NB4 (cell line): ENCODE measurements at places on chromosomes 11 and 22.

DNA sequence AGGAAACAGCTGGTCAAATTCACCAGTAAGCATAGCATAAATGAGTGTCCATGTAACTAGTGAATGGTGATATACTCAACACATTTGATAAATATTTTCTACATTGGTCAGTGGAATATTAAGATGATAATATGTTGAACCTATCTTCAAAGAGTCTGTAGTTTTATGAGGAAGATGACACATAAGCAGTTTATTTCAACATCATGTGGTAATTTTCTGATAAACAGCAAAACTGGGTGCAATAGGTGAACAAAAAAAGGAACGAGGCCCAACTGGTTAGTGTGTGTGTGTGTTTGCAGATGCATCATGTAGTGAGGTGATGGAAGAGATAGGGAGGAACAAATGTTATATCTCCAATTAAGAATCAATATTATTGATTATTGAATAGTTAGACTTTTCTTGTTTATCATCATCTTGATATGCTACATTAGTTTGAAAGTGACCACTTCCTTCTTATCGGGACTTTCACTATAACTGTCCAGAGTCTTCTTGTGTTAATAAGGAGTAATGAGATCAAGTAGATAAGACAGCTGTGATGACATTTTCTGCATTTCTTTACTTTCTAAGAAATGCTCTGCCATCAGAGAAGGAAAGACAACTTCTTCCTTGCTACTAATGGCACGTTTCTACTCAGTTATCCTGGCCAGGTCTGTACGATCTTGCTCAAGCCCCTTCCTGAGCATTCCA, 270.7 kb downstream of the ETS1 start:
- DNase-seq, result peak; percentile 69

DNA sequence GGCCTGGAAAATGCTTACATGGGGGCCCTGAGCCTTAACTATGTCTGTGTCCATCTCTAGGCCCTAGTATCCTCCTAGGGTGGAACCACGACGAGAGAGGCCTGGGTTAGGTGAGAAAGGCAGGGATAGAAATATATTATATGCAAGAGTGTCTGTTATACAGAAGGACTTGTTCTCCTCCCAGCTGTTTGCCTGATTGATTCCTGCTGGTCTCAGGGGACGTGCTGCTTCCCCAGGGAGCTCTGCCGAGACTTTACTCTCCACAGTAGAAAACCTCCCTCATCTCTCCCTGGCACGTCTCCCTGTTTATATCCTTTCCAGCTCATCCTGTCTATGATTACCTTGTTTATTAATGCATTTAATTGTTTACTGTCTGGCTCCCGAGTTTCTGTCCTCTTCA, 132.6 kb downstream of the MIAT start:
- no peak for DNase-seq

- DNase-seq, result no peak
These were observed 140.2 kb downstream of the SNX19 start for GRCh38 chr11:130776061-130776419.

DNA sequence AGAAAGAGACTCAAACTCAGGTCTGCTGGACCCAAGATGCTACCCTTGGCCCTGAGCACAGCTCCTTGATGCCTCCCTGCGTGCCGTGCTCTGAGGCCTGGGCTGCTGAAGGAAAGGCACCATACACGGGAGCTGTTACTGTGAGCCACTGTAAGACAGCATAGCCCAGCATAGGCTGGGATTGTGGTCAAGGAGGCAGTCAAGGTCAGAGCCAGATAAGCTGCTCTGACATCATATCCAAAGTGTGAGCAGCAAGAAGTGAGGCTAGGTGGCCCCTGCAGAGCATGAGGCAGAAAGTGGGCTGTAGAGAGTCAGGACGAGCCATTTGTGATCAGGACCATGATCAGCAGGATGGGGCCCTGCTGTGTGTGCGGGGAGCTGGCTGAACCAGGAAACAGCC, 7.7 kb downstream of the SLC22A8 start:
- no peak for DNase-seq

GRCh38 chr11:48019217-48019584, 38.8 kb downstream of the PTPRJ start:
- DNase-seq, result peak; percentile 78

DNA sequence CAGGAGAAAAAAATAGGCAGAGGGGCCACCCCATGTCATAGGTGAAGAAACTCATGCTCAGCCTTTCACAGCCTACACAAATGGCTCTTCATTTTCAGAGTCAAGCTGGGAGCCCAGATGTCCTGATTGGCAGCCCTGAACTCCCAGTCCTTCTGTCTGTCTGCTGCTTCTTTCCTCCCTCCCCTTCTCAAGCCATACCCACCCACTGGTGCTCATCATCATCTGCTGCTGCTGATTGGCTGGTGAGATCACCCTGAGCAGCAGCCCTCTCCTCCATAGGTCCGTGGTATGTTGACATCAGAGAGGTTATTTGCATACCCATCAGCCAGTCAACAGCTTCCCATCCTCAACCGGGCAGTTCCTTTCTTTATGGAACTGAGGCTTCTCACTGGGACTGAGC, 46.1 kb upstream of the PRDM11 start:
- DNase-seq, result peak; percentile 96

DNA sequence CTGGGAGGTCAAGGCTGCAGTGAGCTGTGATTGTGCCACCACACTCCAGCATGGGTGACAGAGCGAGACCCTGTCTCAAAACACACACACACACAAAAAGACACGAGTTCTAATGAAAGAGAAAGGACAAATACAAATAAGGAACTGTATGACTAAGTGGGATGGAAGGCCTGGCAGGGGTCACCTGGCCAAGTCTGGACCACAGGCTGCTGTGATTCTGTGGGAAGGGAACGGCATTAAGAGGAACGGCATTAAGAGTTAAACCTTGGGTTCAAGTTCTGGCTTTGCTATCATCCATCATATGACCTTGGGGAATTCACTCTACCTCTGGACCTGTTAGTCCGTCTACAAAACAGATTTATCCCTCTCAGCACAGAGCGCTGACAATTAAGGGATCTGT, 47.7 kb downstream of the LRFN4 start:
- DNase-seq, result no peak

DNA sequence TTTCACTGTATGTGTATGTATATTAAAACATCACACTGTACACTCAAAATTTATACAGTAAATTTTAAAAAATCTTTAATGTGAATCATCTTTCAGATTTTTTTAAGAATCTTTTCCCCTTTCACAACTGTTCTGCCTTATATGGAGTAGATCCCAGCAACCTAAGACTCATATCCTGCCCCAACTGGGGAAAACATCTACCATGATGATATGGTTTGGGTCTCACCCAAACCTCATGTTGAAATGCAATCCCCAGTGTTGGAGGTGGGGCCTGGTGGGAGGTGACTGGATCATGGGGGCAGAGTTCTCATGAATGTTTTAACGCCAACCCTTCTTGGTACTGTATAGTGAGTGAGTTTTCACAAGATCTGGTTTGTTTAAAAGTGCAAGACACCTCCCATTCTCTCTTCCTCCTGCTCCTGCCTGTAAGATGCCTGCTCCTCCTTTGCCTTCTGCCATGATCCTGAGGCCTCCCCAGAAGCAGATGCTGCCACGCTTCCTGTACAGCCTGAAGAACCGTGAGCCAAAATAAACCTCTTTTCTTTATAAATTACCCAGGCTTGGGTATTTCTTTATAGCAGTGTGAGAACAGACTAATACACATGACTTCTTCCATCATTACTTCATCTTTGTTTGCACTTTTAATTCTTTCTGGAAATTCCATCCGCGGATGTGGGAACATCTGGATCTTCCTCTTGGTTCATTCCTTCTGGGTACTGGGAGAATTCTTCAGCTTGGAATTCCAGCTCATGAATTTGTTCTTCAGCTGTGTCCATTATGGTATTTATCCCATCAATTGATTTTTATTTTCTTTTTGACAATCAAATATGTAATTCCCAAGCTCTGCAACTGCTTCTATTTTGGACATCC, 36.9 kb downstream of the LINC01488 start:
- DNase-seq, result no peak

GRCh38 chr22:20589614-20590476, 82.4 kb downstream of the MED15 start:
- DNase-seq, result no peak

GRCh38 chr11:45144126-45145082, 2.0 kb upstream of the PRDM11 start:
- DNase-seq, result no peak

DNA sequence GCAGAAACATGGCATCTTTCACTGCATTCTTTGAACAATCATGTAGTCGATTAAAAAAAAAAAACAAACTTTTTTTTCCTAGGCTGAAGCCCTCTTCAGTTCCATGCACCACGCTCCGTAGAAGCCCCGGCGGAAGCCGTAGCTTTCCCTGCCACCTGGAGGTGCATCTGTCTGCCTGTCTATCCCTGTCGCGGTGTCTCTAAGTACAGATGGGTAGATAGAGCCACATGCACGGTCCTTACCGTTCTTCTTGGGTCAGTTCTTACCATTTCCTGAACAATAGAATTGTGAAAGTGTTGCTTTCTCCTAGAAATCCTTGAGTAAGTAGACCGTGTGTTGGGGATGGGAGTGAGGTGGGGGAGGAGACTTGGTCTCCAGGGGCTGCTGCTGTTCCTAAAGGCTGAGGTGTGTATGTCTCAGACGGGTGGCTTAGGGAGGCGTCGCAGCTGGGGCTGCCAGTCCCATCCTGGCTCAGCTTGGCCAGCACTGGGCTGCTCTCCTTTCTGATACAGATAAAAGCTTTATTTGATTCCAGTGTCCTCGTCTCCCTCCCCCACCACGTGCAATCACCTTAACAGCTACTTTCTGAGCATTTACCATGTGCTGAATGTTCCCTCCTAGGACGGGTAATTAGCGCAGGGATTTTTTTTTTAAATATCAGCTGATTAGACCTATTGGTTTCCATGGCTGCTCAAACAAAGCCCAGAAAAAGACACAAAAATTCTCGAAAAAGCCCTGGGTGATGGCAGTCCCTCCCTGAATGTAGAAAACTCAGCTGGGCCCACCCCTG, 46.8 kb downstream of the MACROD1 start:
- no peak for DNase-seq

GRCh38 chr22:46575911-46576555, 38.6 kb upstream of the CELSR1 start:
- DNase-seq, result peak; percentile 31

DNA sequence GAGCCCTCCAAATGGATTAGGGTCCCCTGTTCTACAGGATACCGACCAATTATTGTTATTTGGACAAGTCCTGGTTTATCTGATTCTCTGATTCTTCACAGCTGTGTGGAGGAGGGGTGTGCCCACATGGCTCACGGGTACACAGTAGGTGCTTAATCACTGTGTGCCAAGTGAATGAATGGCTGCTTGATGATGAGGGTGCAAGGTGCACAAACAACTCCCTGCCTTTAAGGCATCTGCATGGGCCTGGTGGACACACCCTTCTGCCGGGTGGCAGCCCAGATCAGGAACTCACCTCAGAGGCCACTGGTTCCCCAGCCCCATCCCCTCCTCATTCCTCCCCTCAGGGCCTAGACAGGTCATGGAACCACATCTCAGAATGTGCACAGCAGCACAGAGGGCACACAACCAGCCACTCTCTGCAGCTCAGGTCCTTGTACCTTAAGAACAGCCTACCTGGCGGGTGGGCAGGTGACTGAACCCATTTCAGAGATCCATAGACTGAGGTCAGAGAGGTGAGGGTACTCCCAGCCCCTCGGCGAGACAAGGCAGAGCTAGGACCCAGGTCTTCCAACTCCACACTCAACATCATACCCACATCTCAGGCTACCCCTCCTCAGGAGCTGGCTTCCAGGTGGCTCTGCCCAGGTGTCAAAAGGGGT, 50.3 kb downstream of the SHANK2 start:
- no peak for DNase-seq

DNA sequence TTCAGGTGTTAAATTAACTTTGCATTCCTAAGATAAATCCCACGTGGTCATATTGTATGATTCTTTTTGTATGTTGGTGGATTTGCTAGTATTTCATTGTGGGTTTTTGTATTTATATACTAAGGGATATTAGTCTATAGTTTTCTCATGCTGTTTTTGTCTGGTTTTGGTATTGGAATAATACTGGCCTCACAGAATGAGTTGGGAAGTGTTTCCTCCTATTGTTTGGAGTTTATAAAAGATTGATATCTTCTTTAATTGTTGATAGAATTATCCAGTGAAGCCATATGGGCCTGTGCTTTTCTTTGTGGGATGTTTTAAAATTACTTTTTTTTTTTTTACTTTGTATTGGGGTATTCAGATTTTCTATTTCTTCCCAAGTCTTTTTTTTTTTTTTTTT, 59.8 kb downstream of the QSER1 start:
- DNase-seq, result no peak

DNA sequence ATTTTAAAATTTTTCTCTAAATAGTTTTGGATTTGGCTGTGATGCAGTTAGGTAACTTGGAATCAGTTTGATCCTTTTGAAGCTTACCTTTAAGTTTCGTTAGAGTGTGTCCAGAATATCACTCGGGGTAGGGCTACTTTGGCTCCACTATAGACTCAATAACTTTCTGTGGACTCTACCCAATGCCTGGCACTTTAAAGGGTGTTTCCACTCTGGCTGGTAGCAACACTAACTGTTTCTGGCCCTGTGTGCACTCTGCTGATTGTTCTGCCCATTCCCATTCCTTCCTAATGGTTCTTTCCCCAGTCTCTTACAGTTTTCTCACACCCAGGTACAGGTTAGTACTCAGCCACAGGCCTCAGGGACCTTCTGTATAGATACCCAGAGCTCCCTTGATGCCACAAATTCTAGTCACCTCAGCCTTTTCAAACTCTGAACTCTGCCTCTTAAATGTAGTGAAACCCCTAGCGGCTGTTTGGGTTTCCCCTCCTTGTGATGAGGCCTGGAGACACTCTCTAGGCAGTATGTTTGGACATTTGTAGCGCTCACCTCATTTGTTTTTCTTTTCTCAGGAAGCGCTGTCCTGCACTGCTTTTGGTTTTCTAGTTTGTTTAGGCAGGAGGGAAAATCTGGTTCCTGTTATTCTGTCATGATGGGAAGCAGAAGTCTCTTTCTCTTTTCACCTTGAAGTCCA, 16.8 kb downstream of the CUL5 start:
- DNase-seq, result no peak

DNA sequence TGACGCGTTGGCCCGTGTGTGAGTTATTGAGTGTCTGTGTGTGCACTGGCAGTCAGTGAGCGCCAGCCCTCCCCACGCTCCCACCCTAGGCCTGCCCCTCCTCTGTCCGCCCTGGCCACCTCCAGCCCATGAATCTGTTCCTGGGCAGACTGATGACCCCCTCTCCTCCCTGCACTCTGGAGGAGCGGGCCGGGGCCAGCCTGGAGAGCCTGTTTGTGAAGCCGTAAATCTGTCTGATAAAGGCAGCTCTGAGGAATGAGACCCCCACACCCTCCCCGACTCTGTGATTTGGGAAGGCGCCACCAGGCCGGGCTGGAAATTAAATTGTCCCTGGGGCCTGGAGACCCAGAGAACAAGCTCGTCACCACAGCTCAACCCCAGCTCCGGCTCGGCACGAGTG, 8.6 kb downstream of the TSSC4 start:
- no peak for DNase-seq

- DNase-seq, result peak; percentile 82
These were observed 22.3 kb upstream of the HTR3A start for GRCh38 chr11:113952588-113952987.
